ENCODE measurements at places on chromosomes 3 and 15.

DNA sequence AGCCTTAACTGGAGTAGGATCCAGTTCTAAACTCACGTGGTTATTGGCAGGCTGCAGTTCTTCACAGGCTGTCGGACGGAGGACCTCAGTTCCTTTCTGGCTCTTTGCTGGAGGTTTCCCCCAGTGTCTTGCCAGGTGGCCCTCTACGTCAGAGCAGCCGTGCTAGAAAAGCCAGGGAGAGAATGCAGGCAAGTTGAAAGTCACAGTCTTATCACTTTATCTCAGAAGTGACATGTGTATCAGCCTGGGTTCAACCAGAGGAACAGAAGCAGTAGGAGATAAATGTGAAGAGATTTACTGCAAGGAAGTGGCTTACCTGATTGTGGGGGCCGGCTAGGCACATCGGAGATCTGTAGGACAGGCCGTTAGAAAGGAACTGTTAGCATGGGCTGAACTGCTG lies 125.3 kb upstream of the BNIP2 start:
- DNase-seq = no peak

GRCh38 chr3:191963182-191963581 lies 502.2 kb downstream of the PYDC2 start:
- DNase-seq = no peak

DNA sequence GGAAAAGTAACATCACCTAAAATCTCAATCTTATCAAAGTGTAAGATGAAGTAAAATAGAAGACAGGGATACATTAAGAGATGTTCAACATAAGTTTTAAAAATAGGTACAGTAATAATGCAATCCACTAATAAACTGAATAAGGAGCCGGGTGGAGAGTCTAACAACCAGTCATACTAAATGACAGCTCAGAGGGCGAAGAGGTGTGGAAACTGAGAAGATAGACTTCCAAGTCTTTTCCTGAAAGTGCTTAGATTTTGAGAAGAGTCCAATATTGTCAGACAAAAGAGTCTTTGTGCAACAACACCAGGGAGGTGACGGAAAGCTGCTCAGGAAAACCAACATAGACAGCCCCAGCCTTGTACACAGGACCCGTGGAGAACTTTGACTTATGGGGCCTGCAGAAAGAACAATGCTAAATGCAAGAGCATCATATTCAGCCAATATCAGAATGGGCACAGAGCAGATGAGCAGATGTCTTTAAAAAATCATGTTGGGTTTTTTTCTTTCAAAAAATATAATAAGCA lies 66.4 kb downstream of the MECOM start:
- no peak for DNase-seq

DNA sequence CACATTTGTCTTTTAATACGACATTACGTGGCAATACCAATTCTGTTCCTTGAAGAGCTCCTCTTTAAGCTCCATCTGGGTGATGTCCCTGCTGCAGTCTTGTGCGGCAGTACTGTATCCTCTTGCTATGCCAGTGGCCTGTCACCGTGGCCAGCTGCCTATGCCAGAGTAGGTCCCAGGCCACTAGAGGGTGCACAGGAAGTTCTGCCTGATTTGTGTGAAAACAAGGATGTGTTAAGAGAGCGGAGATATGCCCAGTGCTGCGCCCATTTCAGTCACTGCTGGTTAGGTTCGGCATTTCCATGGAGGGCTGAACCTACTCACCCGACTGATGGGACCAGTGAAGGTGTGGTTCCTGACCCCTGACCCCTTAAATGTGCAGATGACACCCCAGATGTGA lies 25.2 kb downstream of the NIPA1 start:
- DNase-seq = no peak

GRCh38 chr3:9137676-9138075 lies 111.8 kb downstream of the SRGAP3 start:
- no peak for DNase-seq

GRCh38 chr3:41173926-41174885 lies 25.1 kb upstream of the CTNNB1 start:
- DNase-seq = no peak

DNA sequence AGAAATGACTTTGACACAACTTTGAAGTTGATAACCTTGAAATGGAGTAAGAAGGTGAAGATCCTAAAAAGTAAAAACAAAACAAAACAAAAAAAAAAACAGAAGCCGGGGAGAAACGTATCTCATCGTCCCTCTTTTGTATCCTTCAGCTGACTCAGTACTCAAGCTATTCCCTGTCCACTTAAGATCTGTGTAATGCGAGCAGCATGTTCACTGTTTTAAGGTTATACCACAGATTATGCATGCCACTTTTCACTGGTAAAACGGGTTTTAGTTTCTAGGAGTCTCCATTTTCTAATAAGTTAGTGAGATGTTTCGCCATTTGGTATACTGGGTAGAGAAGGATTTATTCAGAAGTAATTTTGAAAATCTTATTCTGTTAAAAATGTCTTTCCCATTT lies 324.3 kb downstream of the FEZF2 start:
- DNase-seq = no peak

DNA sequence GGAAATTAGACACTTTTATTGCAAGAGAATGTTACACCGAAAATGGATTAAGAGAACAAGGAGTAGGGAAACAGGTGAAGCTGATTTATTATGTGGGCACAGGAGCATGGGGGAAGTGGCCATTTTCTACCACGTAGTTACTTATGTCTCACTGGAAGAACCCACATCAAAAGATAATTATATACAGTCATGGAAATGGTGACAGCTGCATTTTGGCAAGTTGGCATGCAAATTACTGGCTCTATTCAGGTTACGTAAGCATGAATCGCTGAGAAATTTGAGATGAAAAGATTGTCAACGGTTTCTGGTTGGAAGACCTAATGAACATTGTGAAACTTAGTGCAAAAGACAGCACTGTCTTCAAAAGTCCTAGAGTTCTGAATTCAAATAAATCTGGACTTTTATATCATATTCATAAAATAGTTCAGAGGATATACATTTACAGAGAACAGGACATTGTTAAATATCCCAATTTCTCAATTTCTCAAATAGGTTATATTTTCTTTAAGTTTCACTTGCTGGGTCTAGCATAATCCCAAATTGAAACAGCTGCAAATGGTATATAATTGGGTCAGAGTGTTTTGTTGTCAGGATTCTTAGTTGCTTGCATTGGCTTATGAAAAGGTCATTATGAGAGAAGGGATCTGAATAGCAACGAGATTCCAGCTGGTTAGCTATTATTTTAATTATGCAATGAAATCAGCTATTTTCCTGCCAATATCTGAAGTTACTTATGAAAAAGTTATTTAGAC lies 567.8 kb downstream of the ZPLD1 start:
- DNase-seq = no peak

GRCh38 chr3:189975391-189975990 lies 145.2 kb downstream of the P3H2 start:
- DNase-seq = no peak

DNA sequence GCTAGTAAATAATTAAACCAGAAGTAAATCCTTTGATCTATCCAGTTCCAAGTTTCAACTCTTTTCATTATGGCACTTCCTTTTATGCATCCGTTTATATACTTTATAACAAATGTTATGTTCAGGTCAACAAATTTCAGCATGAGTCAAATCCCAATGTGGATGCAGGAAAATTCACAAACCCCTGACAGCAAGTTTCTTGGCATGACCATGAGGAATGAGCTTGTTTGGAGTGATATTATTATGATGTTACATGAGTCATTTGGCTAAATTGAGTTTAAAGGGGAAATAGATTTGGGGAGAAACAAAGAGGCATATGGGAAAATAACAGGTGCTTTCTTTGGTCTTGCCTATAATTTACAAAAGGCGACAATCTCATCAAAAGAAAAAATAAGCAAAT lies 32.1 kb upstream of the KCNMB2 start:
- no peak for DNase-seq

GRCh38 chr15:38614621-38615020 lies 50.0 kb upstream of the RASGRP1 start:
- no peak for DNase-seq

- no peak for DNase-seq
Measured at GRCh38 chr3:119856695-119857094, 74.8 kb downstream of the NR1I2 start.

GRCh38 chr3:169117264-169117663 lies 546.2 kb downstream of the MECOM start:
- DNase-seq = no peak

DNA sequence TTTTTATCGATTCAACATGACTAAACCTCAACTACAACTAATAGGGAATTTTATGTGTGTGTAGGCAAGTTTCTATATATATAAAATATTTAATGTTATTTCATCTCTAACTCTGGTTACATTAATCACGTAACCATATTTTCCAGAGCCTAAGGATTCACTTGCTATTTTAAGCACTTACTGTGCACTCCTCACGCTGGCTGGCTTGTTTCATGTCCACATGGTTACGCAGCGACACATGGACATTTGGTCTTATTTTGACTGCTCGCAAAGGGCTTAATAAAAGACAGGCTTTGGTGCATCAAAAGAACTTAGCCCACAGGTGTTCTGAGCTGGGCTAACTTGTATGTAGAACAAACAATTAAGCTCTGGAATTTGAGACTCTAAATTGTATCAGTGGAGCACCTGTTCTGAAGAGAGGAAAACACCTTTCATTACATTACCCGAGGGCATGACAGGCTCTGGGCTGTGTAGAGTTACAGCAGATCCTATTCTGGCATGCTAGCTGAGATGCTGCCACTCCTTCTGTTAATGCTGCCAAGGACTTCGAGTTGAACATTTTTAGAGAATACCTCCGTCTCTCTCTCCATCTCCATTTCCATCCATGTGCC lies 130.0 kb upstream of the NR2F2 start:
- DNase-seq = no peak

DNA sequence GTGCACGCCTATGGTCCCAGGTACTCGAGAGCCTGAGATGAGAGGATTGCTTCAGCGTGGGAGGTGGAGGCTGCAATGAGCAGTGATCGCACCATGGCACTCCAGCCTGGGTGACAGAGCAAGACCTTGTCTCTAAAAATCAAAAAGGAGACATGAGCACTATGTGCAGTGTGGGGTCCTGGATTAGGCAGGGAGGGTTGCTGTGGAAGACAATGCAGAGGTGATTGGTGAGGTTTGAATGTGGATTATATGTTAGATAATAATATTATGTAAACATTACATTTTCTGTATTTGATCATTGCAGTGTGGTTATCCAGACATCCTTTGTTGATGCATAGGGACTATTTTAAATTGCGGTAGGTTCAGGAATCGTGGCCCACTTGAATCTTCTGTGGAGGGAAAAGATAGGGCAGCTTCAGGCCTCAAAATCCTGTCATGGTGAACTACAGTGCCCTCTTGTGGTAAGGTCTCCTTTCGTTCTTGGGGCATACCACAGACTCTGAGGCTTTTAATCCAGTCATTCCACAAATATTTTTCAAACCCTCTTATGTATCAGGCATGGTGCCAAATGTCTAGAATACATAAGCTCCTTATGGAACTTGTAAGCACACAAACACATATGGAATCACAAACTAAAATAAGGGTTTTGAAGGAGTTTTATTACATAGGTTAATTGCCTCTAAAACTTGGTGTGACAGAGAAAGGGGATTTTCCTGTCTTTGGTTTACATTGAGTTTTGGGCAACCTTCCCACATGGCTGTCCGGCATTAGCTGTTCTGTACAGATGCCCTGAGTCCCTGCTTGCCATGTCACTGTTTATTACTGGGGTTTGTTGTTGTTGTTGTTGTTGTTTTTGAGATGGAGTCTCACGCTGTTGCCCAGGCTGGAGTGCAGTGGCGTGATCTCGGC lies 37.7 kb downstream of the GPD1L start:
- peak; percentile 39 for DNase-seq

GRCh38 chr15:67724691-67725375 lies 100.5 kb upstream of the SKOR1 start:
- no peak for DNase-seq

- no peak for DNase-seq
Measured at GRCh38 chr3:150656316-150656715, 47.4 kb downstream of the ERICH6 start.

GRCh38 chr3:158569794-158570193 lies 1.2 kb upstream of the MLF1 start:
- DNase-seq = no peak

- no peak for DNase-seq
Measured at GRCh38 chr3:11716573-11717290, 73.0 kb upstream of the VGLL4 start.

DNA sequence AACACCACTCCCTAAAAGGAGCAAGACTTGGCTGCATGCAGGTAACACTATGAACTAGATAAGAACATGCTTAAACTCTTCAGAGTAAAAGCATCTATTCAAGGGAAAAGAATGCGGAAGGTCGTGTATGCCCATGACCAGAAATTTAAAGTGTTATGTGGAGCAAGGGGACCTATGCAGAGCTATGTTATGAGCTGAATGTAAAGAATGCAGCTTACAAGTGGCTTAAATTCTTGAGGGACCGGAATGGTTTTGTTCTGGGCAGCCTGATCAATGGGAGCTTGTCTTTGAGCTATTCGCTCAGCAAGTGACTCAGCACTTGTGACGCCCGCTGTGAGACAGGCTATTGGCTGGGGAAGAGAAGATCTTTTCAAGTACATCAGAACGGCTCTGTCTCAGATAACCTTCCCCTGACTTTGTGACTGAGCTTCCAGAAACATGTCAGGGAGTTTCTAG lies 367.5 kb upstream of the THBS1 start:
- DNase-seq = no peak

DNA sequence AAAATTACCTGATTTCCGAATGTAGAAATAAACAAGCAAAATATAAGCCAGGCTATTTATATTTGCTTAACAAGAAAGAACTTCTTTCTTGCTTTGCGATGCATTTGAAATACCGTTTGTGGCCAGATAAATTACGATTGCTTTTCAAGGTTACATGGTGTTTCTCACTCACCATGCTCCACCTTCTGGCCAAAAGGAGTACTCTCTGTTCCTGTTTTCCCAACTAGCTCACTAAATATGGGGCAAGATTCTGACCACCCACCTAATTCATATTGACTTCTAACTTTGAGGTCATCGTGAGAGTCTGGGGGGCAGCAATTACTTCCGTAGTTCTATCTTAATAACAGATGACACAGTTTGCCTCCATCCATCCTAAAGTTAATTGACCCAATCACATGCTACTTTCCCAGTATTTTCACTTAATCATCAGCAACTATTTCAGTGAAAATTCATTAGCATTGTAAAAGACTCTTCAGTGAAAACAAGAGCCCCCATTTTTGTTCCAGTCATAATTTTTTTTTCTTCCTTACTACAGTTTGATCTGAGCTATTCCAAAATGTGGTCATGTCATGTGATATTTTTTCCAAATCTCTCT lies 25.9 kb downstream of the ACP3 start:
- DNase-seq = no peak
